ENCODE measurements at places on chromosomes 5 and 9.

GRCh38 chr9:108258640-108259039 is 597.1 kb downstream of the ACTL7B start:
- DNase-seq: no peak

- DNase-seq: no peak
These were observed 466.7 kb downstream of the NFIB start for GRCh38 chr9:13847270-13847669.

DNA sequence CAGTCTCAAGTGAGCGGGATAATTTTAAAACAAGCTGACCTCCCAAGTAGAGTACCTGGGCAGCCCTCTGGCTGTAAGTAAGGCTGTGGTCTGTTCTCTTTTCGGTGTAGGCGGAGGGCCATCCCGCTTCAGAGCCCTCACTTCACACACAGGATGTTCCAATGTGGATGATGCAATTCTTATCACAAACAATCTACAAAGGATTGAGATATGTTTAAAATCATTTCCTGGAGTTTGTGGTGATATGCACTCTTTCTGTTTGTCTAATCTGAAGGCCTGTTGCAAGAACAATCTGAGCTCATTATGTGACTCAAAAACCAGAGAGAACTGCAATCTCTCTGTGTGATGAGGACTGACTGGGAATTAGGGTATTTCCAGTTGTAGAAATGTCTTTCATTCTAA is 42.5 kb downstream of the ITGA2 start:
- no peak for DNase-seq

DNA sequence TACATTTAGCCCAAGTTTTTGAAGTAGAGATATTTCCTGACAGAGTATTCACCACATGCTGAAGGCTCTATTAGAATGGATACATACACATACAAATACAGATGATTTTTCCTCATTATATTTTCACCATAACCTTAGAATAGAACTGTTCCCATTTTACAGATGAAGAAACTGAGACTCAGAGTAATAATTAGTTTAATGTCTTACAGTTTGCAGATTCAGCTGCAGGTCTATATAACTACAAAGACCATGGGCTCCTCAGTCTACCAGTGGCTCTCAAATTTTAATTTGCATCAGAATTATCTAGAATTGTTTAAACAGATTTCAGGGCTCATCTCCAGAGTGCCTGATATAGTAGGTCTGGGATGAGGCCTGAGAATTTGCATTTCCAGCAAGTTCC is 64.4 kb downstream of the GRAMD2B start:
- no peak for DNase-seq

GRCh38 chr9:89323390-89323789 is 5.1 kb downstream of the SECISBP2 start:
- DNase-seq: no peak

GRCh38 chr5:139745800-139746690 is 49.6 kb upstream of the PSD2 start:
- DNase-seq: no peak

DNA sequence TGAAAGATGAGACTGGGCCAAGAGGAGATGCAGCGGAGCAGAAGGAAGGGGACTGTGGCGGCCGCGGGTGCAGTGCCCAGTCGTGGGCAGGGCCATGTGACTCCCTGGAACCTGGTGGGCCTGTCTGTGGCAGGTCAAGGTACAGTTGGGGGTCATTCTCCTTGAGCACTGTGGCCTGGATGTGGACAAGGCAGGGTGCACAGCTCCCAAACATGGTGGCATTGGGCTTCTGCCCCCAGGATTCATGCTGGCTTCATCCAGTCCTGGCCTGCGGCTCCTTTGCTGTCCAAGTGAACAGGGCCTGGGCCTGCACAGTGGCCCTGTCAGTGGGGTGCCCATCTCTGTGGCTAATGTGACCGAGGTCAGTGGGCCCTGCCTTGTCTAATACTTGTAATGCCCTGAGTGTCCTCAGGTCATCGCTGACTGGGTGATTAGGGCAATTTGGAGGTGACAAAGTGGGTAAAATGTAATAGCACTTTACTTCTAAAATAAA is 39.9 kb downstream of the CEP72 start:
- no peak for DNase-seq

GRCh38 chr5:167512111-167512510 is 779.3 kb upstream of the WWC1 start:
- DNase-seq: no peak

DNA sequence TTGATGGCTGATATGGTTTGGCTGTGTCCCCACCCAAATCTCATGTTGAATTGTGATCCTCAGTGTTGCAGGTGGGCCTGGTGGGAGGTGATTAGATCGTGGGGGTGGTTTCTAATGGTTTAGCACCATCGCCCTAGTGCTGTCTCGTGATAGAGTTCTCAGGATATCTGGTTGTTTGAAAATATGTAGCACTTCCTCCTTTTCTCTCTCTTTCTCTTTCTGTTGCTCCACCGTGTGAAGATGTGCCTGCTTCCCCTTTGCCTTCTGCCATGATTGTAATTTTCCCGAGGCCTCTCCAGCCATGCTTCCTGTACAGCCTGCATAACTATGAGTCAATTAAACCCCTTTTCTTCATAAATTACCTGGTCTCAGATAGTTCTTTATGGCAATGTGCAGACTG is 111.6 kb downstream of the SREK1 start:
- DNase-seq: no peak

GRCh38 chr5:80150731-80151130 is 105.1 kb downstream of the SERINC5 start:
- DNase-seq: no peak

DNA sequence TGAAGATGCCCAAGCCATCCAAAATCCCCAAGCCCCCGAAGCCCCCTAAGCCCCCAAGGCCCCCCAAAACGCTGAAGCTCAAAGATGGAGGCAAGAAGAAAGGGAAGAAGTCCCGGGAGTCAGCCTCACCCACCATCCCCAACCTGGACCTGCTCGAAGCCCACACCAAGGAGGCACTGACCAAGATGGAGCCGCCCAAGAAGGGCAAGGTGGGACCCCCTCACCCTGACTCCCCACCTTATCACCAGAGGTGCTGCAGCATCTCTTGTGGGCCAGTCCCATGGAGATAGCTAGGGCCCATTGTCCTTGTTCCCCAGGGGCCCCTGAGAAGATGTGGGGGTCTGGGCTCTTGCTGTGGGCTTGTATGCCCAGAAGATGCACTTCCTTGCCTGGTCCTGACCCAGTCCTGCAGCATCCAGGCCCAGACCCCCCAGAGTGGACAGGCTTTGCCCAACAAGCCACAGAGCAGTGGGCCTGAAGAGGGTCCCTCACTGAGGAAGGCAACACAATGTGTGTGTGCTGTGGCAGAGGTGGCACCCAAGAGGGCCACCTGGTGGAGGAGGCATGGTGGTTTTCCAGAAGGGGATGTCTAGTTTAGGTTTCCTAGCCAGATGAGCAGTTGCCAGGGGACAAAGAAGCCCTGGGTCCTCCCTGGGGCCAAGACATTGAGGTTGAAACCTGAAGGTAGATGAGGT is 84.1 kb downstream of the PHF2 start:
- no peak for DNase-seq

GRCh38 chr9:68919661-68920060 is 94.3 kb downstream of the PRKACG start:
- DNase-seq: no peak

DNA sequence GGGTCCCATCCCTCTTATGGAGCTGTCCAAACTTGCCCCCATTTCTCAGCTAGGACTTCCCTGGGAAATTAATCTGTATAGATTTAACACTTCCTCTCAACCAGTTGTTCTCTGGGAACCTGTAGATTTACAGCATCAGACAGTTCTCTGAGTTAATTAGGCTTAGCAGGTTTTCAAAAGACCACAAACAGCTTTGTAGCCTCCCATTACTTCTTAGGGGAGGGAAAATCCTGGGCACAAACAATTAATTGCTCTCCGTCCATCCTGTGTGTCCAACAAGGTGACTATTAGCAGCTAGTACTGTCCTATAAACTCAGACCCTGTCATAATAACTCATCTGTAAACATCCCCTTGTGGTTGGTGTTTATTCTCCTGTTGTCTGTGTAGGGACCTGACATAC is 197.9 kb downstream of the GOLPH3 start:
- no peak for DNase-seq

DNA sequence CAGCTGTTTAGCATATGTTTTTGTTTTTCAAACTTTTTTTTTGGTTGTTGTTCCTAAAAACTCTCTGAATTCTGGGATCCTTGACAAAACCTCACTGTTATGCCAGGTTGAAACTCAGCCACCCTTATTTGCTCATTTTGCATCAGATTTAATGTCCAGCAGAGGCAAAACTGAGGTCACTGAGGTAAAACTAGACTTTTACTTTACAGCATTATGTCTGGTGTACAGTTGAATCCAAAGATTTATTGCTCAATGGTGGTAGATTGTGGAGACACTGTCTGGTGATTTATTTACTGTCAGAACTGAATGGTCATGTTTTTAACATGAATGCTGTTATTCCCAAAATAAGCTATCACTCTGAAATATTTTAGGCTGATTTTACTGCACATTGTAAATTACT is 87.9 kb downstream of the FBXL7 start:
- DNase-seq: no peak

GRCh38 chr9:27053369-27054022 is 48.0 kb upstream of the LRRC19 start:
- DNase-seq: no peak

GRCh38 chr5:61582205-61582820 is 250.3 kb downstream of the ZSWIM6 start:
- DNase-seq: no peak

DNA sequence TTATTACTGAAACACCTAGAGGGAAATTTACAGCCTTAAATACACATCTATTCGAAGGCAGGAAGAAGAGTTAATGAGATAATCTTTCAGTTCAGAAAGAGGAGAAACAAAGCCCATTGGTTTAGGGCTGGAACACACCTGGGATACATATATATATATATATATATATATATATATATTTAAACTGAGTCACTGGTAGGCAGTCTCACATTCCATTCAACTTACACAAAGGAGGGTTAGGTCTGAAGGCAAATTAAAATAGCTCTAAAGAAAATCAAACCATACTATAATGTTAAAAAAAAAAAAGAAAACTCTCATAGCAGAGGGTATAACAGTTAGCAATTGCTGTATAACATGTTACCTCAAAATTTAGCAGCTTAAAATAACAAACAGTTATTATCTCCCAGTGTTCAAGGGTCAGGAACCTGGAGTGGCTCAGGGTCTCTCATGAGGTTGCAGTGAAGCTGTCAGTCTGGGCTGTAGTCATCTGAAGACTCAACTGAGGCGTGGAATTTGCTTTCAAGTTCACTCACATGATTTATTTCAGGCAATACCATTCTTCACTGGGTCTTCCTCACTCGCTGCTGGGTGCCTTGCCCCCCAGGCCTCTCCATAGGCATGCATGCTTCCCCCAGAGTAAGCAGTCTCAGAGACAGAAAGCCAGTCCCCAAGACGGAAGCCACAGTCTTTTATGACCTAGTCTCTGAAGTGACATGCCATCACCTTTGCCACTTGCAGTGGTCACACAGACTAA is 332.8 kb downstream of the NSG2 start:
- DNase-seq: no peak

GRCh38 chr9:16458696-16459420 is 411.6 kb downstream of the BNC2 start:
- DNase-seq: no peak

- no peak for DNase-seq
These were observed 198.6 kb upstream of the HMHB1 start for GRCh38 chr5:143613329-143613728.

- no peak for DNase-seq
These were observed 22.0 kb upstream of the SLC6A19 start for GRCh38 chr5:1179383-1179715.

GRCh38 chr5:32387841-32388240 is 56.7 kb downstream of the ZFR start:
- DNase-seq: no peak

GRCh38 chr9:75644649-75645048 is 245.8 kb upstream of the PCSK5 start:
- no peak for DNase-seq

- DNase-seq: no peak
These were observed 9.3 kb downstream of the LIX1 start for GRCh38 chr5:97133101-97133500.

DNA sequence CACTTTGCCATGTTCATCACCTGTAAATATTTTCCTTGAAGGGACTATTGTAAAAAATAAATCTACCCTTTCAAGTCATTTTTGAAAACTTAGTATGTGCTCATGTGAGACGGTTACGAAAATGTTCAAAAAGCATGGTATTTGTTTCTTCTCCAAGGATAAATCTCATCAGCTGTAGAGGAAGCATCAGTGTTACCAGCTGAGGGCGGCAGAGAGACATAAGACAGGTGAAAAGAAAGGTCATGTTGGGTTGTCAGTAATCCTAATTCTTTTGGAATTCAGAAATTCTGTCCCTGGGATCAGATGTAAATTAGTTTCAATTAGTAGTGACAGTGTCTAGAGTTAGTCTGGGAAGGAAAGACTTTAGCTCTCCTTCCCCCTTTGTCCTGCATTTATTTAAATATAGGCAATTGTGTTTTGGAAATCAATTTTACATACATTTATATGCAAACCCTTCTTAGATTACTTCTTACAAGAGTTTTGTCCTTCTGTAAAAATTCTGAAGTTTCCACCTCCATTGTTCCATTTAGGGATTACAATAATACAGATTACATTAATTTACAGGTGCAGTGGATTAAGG is 791.9 kb upstream of the CDH6 start:
- DNase-seq: no peak

GRCh38 chr5:152730176-152730575 is 325.1 kb upstream of the NMUR2 start:
- no peak for DNase-seq

GRCh38 chr5:22596404-22596970 is 256.7 kb downstream of the CDH12 start:
- DNase-seq: no peak

DNA sequence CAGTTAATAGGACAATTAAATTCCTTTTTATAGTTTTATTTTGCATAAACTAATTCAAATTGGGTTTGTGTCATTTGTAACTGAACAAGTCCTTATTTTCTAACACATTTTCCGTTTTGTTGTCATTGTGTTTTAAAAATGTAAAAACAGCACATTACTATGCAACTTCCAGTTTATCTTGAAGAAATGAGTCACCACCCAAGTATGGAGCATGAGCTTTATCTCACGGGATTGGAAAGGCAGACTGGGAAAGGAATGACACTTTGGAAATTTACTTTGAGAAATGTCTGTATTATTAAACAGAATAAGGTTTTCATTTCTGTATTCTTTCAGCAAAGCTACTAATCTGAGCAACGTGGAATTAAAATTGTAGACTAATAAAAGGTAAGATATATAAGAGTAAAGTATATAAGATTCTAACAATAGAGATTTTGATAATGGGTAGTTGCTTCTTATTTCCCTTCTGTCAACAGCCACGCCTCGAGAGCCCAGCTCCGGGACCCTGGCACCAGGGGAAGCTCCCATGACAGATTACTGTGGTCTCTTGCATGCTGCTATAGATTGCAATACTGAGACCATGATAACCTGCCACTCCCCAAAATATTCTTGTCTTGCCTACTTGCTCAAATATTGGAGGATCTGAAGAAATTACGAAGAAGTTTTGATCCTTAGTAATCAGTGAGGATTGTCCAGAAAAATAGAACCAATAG is 433.1 kb downstream of the CHSY3 start:
- no peak for DNase-seq
